ENCODE measurements at places on chromosomes 7 and 10. TPM values are rescaled to one million over a fixed set of nuclear protein-coding genes. Genes with fewer than 3 reads are reported as not detected.

TMEM213 gene
- not detected for total RNA-seq

MSMB gene
- total RNA-seq = not detected

HOXA11 gene
- total RNA-seq = 0.70 TPM

SSC4D gene
- total RNA-seq = 1.6 TPM

DNTT gene
- not detected for total RNA-seq

PDE6C gene
- total RNA-seq = not detected

NPFFR1 gene
- total RNA-seq = not detected

HSPA12A gene
- total RNA-seq = 9.3 TPM

MMD2 gene
- not detected for total RNA-seq

SLC16A9 gene
- total RNA-seq = 0.07 TPM

TMEM236 gene
- 0.05 TPM for total RNA-seq

GIMAP4 gene
- not detected for total RNA-seq

MEST gene
- 40.4 TPM for total RNA-seq

SFRP4 gene
- 4.0 TPM for total RNA-seq

LRGUK gene
- 0.60 TPM for total RNA-seq

RARRES2 gene
- not detected for total RNA-seq

STEAP4 gene
- total RNA-seq = not detected

SLC13A4 gene
- total RNA-seq = not detected

KLHDC10 gene
- 14.8 TPM for total RNA-seq

KIAA1549 gene
- total RNA-seq = 6.2 TPM

FFAR4 gene
- total RNA-seq = 0.30 TPM

CPSF4 gene
- total RNA-seq = 43.8 TPM

GPR26 gene
- not detected for total RNA-seq

VWDE gene
- total RNA-seq = 0.76 TPM

SH2D4B gene
- 0.10 TPM for total RNA-seq

AGAP9 gene
- total RNA-seq = 9.2 TPM

All from A549 treated with GW870086 at 1 μM for 4 hours (cell line).